ENCODE measurements at places on chromosomes 2 and 18. TPM values are rescaled to one million over a fixed set of nuclear protein-coding genes. Genes with fewer than 3 reads are reported as not detected.

Gene CROCC2
- total RNA-seq: not detected

Gene ATP9B
- total RNA-seq: 23.8 TPM

Gene SPP2
- total RNA-seq: not detected

Gene ELOA2
- total RNA-seq: not detected

Gene NT5C1B
- not detected for total RNA-seq

Gene FAM210A
- 42.3 TPM for total RNA-seq

Gene PRADC1
- total RNA-seq: 14.8 TPM

Gene RAB6D
- not detected for total RNA-seq

Gene MOGAT1
- not detected for total RNA-seq

Gene ASB18
- not detected for total RNA-seq

GRCh38 chr2:65802298-65802942, 370.0 kb upstream of the SPRED2 start:
- no peak for DNase-seq

GRCh38 chr2:234403751-234404150, 93.1 kb downstream of the ARL4C start:
- DNase-seq: no peak

DNA sequence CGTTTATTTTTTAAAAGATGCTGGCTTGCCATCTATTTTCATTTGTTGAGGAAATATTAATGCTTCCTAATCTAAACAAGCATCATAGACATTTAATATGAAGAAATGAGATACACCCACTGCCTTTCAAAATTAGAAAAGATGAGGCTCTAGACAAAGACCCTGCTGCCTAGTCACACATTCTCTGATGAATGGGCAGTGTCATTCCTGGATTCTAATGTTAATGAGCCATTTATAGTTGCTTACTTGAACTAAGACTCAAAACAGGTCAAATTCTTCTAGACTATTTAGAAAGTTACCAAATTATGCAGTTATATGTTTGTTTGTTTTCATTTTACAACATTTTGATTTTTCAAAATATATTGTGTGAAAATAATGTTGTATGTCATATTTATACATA, 237.6 kb downstream of the CDH7 start:
- DNase-seq: no peak

GRCh38 chr2:79960519-79960918, 344.0 kb downstream of the LRRTM1 start:
- DNase-seq: no peak

GRCh38 chr2:182379241-182379640, 47.6 kb downstream of the PDE1A start:
- DNase-seq: no peak

- no peak for DNase-seq
Observed at GRCh38 chr2:33275689-33276444, 200.6 kb upstream of the RASGRP3 start.

- DNase-seq: no peak
Observed at GRCh38 chr2:234674781-234675201, 177.9 kb upstream of the ARL4C start.

- DNase-seq: no peak
Observed at GRCh38 chr18:67771271-67771670, 254.8 kb upstream of the DSEL start.

GRCh38 chr2:222102575-222103349, 196.0 kb downstream of the PAX3 start:
- no peak for DNase-seq

DNA sequence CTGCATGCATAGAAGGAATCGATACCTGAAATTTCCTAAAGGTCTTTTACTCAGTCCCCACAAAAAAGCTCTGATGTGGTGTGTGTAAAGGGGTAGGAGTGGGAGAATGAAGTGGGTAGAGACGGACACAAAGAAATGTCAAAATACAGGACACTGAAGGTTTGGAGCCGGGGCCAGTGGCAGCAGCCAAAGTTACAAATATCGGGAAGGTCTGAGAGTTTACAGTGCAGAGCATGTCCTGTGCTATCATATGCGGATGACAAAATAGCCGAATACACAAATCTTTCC, 89.9 kb upstream of the STON1 start:
- DNase-seq: no peak

GRCh38 chr2:200092235-200092634, 136.9 kb downstream of the MAIP1 start:
- DNase-seq: no peak

GRCh38 chr2:1781291-1782080, 37.2 kb upstream of the PXDN start:
- DNase-seq: peak; percentile 74

DNA sequence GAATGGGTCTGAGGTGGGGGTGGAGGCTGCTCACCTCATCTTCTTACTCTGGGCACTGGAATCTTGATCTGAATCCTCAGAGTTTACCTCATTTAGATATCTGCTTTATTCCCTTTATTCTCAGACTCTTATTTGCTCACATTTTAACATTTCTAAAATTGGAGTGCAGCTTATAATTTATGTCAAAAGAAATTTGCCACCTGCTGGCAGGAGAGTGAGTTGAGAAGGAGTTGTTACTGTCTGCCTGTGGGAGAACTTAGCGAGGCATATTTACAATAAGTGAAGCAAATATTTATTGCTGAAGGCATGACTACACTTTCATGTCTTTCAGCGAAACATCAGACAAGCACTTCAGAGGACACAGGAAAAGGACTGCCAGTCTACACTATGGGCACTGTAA, 16.4 kb upstream of the KIAA2012 start:
- no peak for DNase-seq

DNA sequence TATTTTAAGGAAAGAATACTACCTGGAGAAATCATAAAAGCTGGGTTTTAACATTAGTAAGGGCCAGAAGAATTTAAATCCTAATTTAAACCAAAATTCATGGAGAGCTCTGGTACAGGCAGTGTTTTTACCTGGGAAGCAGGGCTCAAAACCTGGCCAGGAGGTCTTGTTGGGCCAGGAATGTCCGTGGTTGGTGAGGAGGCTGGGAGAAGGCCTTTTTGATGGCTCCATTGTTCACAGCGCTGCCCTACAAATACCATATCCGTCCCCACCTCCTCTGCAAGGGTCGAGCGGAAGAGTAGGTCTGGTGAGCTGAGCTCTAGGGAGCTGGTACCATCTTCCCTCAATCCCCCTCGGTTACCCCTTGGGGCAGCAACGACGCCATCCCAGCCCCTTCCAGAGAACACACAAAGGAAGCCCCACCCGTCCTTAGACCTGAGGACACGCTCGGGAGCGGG, 10.9 kb upstream of the HOXD1 start:
- no peak for DNase-seq

- no peak for DNase-seq
Observed at GRCh38 chr2:134257509-134257908, 3.6 kb downstream of the MGAT5 start.

GRCh38 chr2:182594286-182594685, 121.8 kb upstream of the DNAJC10 start:
- no peak for DNase-seq

DNA sequence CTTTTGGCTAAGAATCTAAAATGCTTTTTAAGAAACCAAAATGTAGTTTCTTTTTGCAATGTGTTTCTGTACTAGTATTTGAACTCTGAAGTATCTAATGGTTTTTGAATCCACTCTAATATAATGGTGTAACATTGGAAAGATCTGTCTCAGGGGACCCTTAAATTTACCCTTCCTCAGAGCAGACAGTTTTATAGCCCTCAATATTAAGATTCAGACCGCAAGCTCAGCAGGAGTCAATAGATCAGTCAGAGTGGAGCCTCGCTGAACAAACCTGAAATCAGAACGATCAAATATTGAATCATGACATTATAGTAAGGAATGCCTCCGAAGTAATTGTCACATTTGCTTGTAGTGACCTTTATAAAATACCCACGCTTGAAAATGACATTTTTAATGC, 18.3 kb downstream of the SGPP2 start:
- no peak for DNase-seq

DNA sequence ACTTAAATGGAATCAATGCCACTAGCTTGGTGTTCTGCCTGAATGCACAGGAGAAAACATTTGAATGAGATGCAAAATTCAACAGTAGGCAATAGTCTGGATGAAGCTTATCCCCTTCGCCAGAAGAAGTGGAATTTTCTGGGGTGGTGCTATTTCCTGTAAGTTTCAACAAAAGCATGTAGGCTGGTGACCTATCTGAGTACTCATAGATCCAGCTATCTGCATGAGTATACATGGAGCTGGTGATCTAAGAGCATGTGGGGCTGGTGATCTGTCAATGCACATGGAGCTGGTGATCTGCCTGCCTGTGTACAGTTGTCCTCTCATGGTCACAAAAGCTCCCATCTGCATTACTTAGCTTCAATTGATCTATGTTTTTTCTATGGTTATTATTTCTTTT, 71.2 kb downstream of the SLC9A4 start:
- DNase-seq: no peak

- DNase-seq: peak; percentile 11
Observed at GRCh38 chr2:157662401-157662800, 33.7 kb upstream of the ACVR1C start.

DNA sequence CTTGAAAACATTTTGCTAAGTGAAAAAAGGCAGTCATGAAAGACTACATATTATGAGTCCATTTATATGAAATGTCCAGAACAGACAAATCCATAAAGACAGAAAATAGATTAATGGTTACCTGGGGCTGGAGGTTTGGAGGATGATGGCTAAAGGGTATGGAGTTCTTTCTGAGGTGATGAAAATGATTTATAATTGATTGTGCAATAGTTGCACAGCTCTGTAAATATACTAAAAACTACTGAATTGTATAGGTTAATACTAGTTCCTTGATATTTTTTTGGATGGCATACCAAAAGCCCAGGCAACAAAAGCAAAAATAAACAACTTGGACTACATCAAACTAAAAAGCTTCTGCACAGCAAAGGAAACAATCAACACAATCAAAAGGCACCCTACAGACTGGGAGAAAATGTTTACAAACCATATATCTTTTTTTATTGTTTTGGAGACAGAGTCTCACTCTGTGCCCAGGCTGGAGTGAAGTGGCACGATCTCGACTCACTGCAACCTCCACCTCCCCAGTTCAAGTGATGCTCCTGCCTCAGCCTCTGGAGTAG, 21.5 kb downstream of the SOS1 start:
- no peak for DNase-seq

DNA sequence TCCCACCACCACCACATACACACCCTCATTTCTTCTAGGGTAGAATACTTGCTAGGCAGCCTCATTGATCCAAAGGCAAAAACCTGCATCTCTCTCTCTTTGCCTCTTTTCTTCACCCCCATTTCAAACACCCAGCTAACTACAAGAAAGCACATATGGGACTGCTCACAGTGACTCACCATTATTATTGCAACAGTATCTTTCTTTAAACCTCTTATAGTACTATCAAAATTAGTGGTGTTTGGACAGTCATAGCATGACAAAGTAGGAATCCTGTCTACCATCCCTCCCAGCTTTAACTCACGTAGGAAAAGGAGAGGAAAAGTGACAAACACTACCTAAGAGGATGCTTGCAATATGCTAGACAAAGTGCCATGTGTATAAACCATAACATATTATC, 422.5 kb upstream of the CRIM1 start:
- DNase-seq: no peak

- DNase-seq: no peak
Observed at GRCh38 chr2:95719473-95720060, 127.8 kb downstream of the TRIM43 start.

DNA sequence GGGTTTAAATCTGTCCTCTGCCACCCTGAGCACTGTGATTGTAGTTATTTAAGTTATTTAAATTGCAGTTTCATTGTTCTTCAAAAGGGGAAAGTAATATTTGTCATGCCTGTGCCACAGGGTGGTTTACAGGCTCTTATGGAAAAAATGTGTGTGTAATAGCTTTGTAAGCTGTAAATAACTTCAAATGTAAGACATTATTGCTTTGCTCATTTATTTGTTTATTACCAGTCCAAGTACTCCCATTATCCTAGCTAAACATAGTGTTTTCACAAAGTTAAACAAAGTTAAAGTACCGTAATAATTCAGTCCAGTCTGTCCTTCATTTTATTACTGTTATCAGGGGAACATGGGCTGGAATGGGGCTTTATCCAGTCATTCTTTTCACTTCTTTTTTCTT, 43.4 kb upstream of the IGFBP2 start:
- no peak for DNase-seq

DNA sequence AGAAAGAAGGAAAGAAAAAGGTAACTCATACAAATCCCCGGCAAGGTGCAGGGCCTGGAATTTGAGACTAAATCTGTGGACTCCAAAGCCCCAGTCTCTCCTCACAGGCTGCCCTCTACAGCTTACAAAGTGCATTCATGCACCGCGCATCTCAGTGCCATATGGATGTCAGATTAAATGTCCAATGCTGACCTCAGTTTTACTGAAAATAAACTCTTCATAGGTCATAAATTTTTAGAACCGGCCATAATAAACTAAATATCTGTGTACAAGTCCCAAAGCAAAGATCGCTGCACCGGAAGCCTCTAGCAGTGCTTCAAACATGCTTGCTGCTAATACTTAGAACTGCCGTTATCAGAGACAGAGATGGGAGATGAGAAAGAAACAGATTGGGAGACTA, 17.7 kb downstream of the ST6GAL2 start:
- no peak for DNase-seq

DNA sequence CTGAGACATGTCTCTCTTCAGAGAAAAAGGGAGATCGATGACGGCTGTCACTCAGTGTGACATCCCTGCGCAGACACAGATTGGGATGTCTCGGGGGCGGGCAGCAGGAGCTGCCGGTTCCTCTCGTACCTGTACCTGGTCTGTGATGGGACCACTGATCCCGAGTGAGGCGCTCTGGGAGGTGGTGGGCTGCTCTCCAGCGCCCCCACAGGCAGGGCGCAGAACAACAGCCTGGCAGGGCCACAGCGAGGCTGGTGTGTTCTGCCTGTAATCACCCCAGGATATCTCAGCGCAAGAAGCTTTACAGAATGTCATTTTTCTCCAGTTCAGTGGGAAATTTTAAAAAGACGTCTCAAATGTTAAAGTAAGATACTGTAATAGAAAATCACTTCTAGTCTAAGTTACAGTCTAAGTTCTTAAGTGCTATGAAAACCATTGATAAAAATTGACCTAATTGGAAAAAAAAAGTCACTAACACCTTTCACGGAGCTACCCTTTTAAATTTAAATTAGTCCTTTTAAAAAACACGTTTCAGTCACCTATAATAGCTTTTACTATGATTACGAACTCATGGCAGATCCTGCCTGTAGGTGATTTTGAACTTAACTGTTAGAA, 189.8 kb downstream of the SNTG2 start:
- DNase-seq: peak; percentile 82

GRCh38 chr2:144466637-144467036, 53.3 kb downstream of the ZEB2 start:
- DNase-seq: no peak

- no peak for DNase-seq
Observed at GRCh38 chr2:177295484-177295883, 31.0 kb upstream of the NFE2L2 start.

- DNase-seq: no peak
Observed at GRCh38 chr2:210562091-210562490, 5.7 kb downstream of the CPS1 start.

GRCh38 chr2:214839464-214839863, 30.0 kb upstream of the BARD1 start:
- no peak for DNase-seq

GRCh38 chr2:217903859-217904613, 98.8 kb downstream of the TNS1 start:
- DNase-seq: no peak

- DNase-seq: no peak
Observed at GRCh38 chr2:28271231-28271918, 121.3 kb upstream of the FOSL2 start.

Data from activated CD4-positive, alpha-beta T cell treated with anti-CD3 and anti-CD28 coated beads, Interleukin-2, amount 10 ng/mL, durations not matched to agents 24 days and 14 days (primary cell).